ENCODE measurements at places on chromosomes 2 and 18. TPM values are rescaled to one million over a fixed set of nuclear protein-coding genes. Genes with fewer than 3 reads are reported as not detected.

- H3K4me1 ChIP-seq = peaks cover 31% of the 10 kb centered on the region
- H3K4me3 ChIP-seq = no peak overlapping the region
- no peak for DNase-seq
- no peaks in the 10 kb centered on the region for H3K27me3 ChIP-seq
Observed at GRCh38 chr2:168515502-168515901, 59.4 kb downstream of the CERS6 start.

- no peak overlapping the region for H3K27ac ChIP-seq
- H3K4me3 ChIP-seq = no peak overlapping the region
- H3K4me1 ChIP-seq = peaks cover 10% of the 10 kb centered on the region
Observed at GRCh38 chr2:25497229-25497917, 155.6 kb upstream of the DNMT3A start.

DNA sequence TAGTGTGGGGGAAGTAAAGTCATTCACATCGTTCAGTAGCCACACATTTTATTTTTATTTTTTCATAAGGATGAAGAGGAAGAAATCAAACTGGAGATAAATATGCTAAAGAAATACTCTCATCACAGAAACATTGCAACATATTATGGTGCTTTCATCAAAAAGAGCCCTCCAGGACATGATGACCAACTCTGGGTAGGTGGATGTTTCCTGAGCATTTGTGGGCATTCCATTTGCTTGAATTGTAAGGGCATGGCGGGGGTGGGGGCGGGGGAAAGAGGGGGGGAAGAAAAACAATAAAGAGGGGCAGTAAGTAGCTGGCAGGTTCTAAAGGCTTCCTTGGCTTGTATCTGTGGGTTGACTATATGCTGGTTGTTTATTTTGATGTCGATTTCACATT is 126.4 kb downstream of the MAP4K4 start:
- no peaks in the 10 kb centered on the region for H3K27me3 ChIP-seq
- H3K4me3 ChIP-seq = no peak overlapping the region
- H3K36me3 ChIP-seq = peaks cover 9% of the 10 kb centered on the region
- DNase-seq = no peak

GRCh38 chr2:109268916-109269315 is 139.9 kb downstream of the SH3RF3 start:
- H3K36me3 ChIP-seq = no peaks in the 10 kb centered on the region
- no peaks in the 10 kb centered on the region for H3K27me3 ChIP-seq
- H3K4me1 ChIP-seq = peaks cover 14% of the 10 kb centered on the region
- no peak overlapping the region for H3K4me3 ChIP-seq
- no peak overlapping the region for H3K27ac ChIP-seq

GRCh38 chr2:75224636-75225094 is 25.3 kb upstream of the TACR1 start:
- no peak for DNase-seq
- peaks cover 19% of the 10 kb centered on the region for H3K4me1 ChIP-seq
- no peak overlapping the region for H3K27ac ChIP-seq
- H3K4me3 ChIP-seq = no peak overlapping the region
- peaks cover 9% of the 10 kb centered on the region for H3K36me3 ChIP-seq

DNA sequence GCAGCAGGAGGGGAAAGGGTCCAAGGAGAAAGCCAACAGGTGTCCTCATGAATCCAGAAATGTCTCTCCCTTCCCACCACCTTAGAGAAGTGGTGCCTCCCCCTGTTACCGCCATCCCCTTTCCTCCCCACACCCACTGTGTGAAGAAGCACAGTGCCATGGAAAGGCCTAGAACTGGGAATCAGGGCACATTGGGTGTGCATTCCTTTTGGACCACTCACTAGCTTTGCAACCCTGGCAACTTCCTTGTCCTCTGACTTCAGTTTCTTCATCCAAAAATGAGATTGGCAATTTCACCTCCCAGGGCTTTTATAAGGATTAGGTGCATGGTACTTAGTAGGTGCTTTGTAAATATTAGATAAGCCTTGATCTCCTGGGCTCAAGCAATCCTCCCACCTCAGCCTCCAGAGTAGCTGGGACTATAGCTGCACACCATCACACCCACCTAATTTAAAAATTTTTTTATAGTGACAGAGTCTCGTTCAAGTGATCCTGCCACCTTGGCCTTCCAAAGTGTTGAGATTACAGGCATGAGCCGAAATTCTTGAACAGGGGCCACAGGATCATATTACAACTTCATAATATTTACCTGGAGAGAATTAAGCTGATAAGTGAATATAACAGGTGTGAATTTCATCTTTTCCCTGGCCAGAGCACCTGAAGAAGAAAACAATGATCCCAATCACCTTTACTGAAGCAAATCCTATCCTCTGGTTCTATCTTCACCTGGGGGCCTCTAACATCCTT is 97.9 kb upstream of the TAF1B start:
- no peaks in the 10 kb centered on the region for H3K27me3 ChIP-seq
- no peaks in the 10 kb centered on the region for H3K36me3 ChIP-seq
- H3K27ac ChIP-seq = no peak overlapping the region
- no peak overlapping the region for H3K4me3 ChIP-seq
- 0 out of 2 replicates have a peak, but pooled peaks cover 3% of the 10 kb centered on the region for H3K4me1 ChIP-seq

- no peak for DNase-seq
- H3K27me3 ChIP-seq = no peaks in the 10 kb centered on the region
- H3K4me3 ChIP-seq = no peak overlapping the region
- no peaks in the 10 kb centered on the region for H3K36me3 ChIP-seq
- H3K4me1 ChIP-seq = peaks cover 66% of the 10 kb centered on the region
Observed at GRCh38 chr2:207969249-207969648, 56.1 kb downstream of the PLEKHM3 start.

GRCh38 chr18:56246916-56247315 is 391.5 kb downstream of the TXNL1 start:
- H3K36me3 ChIP-seq = peaks cover 5% of the 10 kb centered on the region
- no peak overlapping the region for H3K4me3 ChIP-seq
- H3K27me3 ChIP-seq = no peaks in the 10 kb centered on the region
- no peak for DNase-seq
- H3K27ac ChIP-seq = no peak overlapping the region

DNA sequence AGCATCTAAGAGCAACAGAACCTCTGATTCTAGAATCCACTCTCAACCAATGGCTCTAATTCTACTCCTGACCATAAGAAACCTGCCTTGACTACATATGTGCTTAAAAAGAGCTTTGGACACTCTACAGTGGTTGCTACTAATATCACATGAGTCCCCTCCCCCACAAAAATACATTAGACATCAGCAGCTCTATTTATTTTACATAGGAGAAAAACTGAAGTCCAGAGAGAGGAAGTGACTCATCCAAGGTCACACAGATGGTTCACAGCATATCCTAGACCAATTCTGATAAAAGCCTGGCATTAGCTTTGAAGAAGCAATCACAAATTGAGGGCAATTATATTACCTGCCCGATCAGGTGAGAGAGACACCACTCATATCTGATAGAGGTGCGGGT is 49.8 kb downstream of the ALK start:
- H3K4me1 ChIP-seq = no peaks in the 10 kb centered on the region
- H3K4me3 ChIP-seq = no peak overlapping the region
- DNase-seq = no peak
- no peaks in the 10 kb centered on the region for H3K27me3 ChIP-seq
- no peak overlapping the region for H3K27ac ChIP-seq

DNA sequence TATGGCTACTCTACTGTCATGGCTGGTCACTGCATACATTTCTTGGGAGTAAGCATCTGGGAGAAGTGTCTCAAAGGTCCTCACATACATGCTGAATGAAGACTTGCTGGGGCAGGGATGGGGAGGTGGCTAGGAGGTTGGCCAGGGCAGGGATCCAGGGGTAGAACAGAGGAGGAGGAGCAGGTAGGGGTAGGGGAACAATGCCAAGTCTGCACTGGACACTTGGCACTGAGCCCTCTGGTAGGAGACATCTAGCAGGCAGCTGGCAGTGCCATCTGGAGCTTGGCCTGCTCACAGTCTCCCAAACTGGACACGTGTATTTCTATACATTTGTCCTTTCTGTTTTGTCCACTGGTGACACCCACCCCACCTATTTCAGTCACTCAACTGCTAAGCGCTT is 62.7 kb upstream of the REV1 start:
- no peaks in the 10 kb centered on the region for H3K36me3 ChIP-seq
- no peak for DNase-seq
- H3K4me1 ChIP-seq = peaks cover 43% of the 10 kb centered on the region
- H3K27ac ChIP-seq = no peak overlapping the region

GRCh38 chr18:48152549-48152948 is 222.1 kb upstream of the SMAD2 start:
- H3K4me1 ChIP-seq = no peaks in the 10 kb centered on the region
- no peak overlapping the region for H3K27ac ChIP-seq
- no peak overlapping the region for H3K4me3 ChIP-seq
- H3K36me3 ChIP-seq = no peaks in the 10 kb centered on the region
- H3K27me3 ChIP-seq = peaks cover 20% of the 10 kb centered on the region

DNA sequence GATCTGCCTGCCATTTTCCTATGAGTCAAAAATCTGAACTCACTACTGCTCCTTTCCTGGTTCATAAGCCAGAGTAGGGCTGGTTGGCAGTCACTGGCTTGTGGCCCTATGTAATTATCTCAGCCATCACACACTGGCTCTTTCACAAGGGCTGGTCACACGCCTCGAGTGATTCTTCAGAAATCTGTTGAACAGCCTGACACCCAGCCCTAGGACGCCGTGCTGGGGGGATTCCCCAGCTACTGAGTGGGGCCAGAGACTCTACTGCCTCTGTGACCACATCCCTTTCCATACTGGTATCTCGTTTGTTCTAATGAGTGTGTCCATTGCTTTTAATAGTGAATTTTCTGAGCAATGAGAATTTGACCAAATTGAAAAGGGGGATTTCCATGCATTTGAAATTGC is 45.8 kb upstream of the RBM44 start:
- H3K36me3 ChIP-seq = peaks cover 77% of the 10 kb centered on the region
- no peaks in the 10 kb centered on the region for H3K27me3 ChIP-seq
- no peak overlapping the region for H3K4me3 ChIP-seq

DNA sequence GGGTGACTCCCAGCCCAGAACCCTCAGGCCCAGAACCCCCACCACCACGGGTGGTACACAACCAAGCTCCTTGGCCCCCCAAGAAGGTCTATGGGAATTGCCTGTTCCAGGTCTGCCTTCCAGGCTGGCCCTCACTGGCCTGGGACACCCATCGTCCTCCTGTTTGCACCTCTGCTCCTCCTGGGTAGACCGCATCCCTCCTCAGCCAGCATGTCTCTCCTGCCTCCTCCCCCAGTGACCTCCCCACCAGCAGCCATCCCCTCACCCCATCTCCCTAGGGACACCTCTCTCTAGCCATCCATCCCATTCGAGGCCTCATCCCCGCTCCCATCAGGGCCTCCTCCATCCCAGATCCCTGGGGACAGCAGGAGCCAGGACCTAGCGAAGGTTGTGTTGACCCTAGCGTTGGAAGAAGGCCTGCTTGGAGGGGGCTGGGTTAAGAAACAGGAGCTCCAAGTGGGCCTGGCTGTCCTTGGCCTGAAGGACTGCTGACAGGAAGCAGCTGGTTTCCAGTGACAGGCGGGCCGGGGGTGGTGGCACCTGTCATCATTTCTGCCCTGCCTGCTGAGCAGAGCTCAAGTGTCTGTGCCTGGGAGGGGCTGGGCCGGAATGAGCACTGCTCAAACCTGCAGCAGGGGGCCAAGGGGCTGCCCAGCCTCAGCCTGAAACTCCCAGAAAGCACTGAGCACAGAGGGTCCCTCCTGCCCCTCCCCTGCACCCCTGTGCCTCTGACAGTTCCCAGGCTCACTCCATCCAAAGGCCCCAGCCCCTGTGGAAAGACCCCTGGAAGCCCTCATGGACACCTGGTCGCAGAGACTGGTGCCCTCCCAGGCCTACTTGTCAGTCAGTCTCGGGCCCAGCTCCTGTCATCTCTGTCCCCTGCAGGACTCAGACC is 96.0 kb upstream of the OTOS start:
- H3K27me3 ChIP-seq = peaks cover 6% of the 10 kb centered on the region
- no peak for DNase-seq
- H3K4me1 ChIP-seq = peaks cover 10% of the 10 kb centered on the region
- no peaks in the 10 kb centered on the region for H3K36me3 ChIP-seq

DNA sequence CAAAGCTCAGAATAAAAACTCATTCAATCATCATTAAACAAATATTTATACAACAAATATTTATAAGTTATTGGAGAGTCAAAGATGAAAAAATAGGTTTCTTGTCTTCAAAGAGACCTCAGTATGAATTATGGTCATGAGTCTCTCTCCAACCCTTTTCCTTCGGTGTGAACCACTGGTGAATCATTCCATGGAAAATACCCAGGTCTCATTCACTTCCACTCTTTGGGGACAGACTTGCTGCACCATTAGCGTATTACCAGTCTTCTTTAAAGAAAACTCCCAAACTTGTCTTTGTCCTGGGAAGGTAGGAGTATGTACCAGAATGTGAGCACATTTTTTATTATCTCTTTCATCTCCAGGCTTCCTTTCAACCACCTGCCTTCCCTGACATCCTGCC is 257.4 kb upstream of the RBMS1 start:
- H3K4me1 ChIP-seq = peaks cover 15% of the 10 kb centered on the region
- H3K4me3 ChIP-seq = no peak overlapping the region
- H3K27me3 ChIP-seq = no peaks in the 10 kb centered on the region
- H3K27ac ChIP-seq = no peak overlapping the region

DNA sequence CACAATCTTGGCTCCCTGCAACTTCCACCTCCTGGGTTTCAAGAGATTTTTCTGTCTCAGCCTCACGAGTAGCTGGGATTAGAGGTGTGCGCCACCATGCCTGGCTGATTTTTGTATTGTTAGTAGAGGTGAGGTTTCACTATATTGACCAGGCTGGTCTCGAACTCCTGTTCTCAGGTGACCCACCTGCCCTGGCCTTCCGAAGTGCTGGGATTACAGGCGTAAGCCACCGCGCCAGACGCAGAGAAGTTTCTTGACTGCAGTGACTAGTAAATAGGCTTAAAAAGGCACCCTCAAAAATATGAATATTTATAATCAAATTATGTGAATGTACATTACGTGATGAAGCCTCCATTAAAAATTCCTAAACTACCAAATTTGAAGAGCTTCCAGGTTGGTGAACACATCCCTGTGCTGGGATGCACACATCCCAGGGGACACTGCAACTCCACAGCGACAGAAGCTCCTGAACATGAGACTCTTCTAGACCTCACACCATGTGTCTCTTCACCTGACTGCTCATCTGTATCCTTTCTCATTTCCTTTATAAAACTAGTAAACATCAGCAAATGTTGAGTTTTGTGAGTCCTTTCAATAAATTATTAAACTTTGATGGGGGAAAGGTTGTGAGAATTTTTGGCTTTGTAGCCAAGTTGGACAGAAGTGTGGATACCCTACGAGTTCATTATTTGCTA is 203.3 kb upstream of the SPOPL start:
- no peaks in the 10 kb centered on the region for H3K27me3 ChIP-seq
- H3K27ac ChIP-seq = no peak overlapping the region
- H3K36me3 ChIP-seq = no peaks in the 10 kb centered on the region
- H3K4me3 ChIP-seq = no peak overlapping the region

The TUBA3E gene
- total RNA-seq = 0.18 TPM

The LOXL3 gene
- 21.1 TPM for total RNA-seq
